ENCODE measurements at places on chromosomes 5 and 9. TPM values are rescaled to one million over a fixed set of nuclear protein-coding genes. Genes with fewer than 3 reads are reported as not detected.
A peak's percentile ranks its signal among the peaks of the same experiment; 100 is the strongest.

CDKN2B gene
- 1.5 TPM for total RNA-seq

SREK1IP1 gene
- total RNA-seq = 16.7 TPM

- no peak for DNase-seq
- no peak overlapping the region for H3K4me3 ChIP-seq
- no peaks in the 10 kb centered on the region for H3K27me3 ChIP-seq
- no peak overlapping the region for H3K27ac ChIP-seq
- no peaks in the 10 kb centered on the region for H3K4me1 ChIP-seq
Observed at GRCh38 chr9:129102791-129103594, 7.6 kb downstream of the CRAT start.

- DNase-seq = no peak
- H3K4me3 ChIP-seq = no peak overlapping the region
- no peaks in the 10 kb centered on the region for H3K27me3 ChIP-seq
Observed at GRCh38 chr5:158877706-158878105, 222.0 kb downstream of the EBF1 start.

SLF1 gene
- total RNA-seq = 11.2 TPM

- no peaks in the 10 kb centered on the region for H3K36me3 ChIP-seq
- no peak overlapping the region for H3K27ac ChIP-seq
- H3K27me3 ChIP-seq = no peaks in the 10 kb centered on the region
- DNase-seq = no peak
Observed at GRCh38 chr9:6997330-6997729, 239.6 kb downstream of the KDM4C start.

- no peak for DNase-seq
- H3K27ac ChIP-seq = no peak overlapping the region
- H3K27me3 ChIP-seq = no peaks in the 10 kb centered on the region
- no peaks in the 10 kb centered on the region for H3K4me1 ChIP-seq
- H3K36me3 ChIP-seq = no peaks in the 10 kb centered on the region
- H3K4me3 ChIP-seq = no peak overlapping the region
Observed at GRCh38 chr5:96316017-96316416, 117.0 kb downstream of the PCSK1 start.

DNA sequence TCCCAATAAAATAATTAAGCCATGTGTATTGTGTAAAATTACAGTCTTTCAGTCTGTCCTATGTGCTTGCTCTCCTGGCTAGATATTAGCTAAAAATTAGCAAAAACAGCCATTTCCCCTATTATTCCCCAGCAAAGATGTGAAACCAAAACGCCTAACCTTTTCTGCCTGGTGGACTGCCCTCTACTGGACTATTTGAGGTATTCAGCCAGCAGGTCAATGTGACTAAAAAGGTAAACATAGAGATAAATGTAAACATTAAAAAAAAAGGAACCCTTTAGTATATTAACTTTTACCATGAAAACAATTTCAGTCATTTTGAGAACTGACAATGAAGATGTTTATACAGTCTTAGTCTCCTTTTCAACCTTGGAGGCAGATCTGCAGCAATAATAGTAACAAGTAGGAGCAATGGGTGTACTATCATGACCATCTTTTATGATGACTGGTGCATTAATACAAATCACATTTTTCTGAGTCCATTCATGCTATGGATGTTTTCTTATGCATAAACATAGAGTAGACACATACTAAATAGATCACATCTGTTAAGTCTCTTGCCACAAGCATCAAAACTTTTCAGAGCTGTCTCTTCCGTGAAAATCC is 10.1 kb downstream of the ATG12 start:
- H3K27me3 ChIP-seq = no peaks in the 10 kb centered on the region
- no peak overlapping the region for H3K4me3 ChIP-seq
- H3K4me1 ChIP-seq = no peaks in the 10 kb centered on the region

IFNA2 gene
- not detected for total RNA-seq

DNA sequence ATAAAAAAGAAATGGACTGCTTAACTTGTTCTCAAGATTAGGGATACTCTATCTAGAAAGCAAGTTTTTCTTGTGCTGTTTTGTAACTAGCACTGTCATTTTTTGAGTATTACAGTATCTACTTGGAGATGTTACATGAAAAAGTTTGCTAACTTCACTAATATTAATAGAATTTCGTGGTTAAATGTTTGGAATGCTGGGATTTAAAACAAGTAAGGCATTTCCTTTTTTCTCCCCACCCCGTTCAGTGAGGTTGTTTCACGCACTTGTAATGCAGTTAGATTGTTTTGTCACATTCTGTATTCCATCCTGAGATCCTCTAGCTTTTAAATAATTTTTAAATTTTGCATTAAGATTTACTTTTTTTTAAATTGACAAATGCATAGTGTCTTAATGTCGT is 20.0 kb upstream of the TEK start:
- H3K4me3 ChIP-seq = no peak overlapping the region
- no peak for DNase-seq
- H3K27ac ChIP-seq = no peak overlapping the region
- no peaks in the 10 kb centered on the region for H3K36me3 ChIP-seq

LTC4S gene
- 42.6 TPM for total RNA-seq

GOLGA1 gene
- 26.8 TPM for total RNA-seq

DNA sequence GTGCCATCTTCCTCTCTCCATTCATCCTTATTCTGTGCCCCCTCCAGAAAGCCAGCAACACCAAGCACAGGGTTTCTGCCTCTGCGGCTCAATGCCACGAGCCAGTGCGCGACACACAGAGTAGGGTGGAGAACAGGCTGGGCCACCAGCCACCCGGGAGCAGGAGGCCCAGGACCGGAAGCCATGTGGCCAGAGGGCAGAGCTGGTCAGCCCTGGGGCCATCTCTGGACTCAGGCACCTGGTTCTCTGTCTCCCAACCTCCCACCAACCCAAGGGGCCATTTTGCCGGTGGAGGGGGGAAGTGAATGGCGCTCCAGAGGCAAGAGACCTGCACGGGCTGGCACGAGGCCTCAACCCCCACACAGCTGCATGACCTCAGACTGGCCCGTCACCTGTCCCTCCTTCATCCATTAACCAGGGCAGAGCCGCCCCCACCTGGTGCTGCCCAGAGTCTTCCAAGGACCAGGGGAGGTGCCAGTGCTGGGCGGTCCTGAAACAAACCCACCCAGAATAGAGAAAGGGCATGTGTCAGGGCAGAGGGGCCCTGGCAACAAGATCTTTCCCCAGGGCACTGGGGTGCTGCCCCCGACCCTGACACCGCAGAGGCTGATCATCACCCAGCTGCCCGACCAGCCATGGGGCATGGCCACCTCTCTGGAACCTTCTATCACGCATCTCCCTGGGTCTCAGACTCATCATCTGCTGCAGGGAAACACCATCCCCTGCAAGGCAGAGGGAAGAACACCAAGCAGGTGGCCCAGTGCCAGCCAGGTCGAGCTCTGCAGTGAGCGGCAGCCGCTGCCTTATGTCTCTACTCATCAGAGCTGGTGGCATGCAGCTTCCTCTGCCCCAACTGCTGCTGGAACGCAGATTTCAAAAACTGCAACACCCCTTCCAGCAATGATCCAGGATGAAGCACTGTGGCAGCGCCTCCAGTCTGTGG is 11.9 kb downstream of the VAV2 start:
- H3K27ac ChIP-seq = no peak overlapping the region
- no peak overlapping the region for H3K4me3 ChIP-seq
- H3K4me1 ChIP-seq = peaks cover 11% of the 10 kb centered on the region
- H3K27me3 ChIP-seq = no peaks in the 10 kb centered on the region
- DNase-seq = peak; percentile 30

DMRT3 gene
- not detected for total RNA-seq

- no peaks in the 10 kb centered on the region for H3K4me1 ChIP-seq
- no peaks in the 10 kb centered on the region for H3K36me3 ChIP-seq
- H3K27me3 ChIP-seq = no peaks in the 10 kb centered on the region
- no peak overlapping the region for H3K4me3 ChIP-seq
- H3K27ac ChIP-seq = no peak overlapping the region
Observed at GRCh38 chr9:107948086-107948485, 458.5 kb upstream of the KLF4 start.

GRCh38 chr5:33761139-33761538 is 130.7 kb downstream of the ADAMTS12 start:
- no peaks in the 10 kb centered on the region for H3K4me1 ChIP-seq
- no peaks in the 10 kb centered on the region for H3K36me3 ChIP-seq
- no peak for DNase-seq
- H3K4me3 ChIP-seq = no peak overlapping the region
- H3K27ac ChIP-seq = no peak overlapping the region

DNA sequence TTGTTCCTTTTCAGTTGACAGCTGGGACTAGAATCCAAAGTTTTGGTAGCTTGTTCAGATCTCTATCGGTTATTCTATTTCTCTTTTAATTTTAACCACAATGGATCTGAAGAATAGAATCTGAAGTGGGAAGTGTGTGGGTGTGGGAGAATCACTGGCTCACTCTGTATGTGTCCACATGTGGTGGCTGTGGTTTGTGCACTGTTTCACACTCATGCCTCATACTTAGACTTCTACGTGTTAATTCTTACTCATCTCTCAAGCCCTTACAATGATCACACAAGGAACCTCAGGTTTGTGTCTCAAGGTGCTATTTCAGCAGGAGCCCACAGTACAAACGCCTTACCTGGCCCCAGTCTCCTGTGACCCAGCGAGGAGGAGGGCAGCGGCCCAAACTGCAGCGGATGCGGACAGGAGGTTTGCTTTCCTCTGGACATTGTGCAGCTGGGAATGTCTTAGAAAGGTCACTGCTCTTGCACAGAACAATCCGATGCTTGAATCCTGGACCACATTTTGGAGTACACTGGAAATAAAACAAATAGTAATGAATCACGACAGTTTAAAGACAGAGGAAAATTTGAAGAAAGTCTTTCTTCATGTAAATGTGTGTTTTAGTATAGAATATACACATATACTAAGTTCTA is 309.1 kb downstream of the ADAMTS6 start:
- H3K27me3 ChIP-seq = no peaks in the 10 kb centered on the region
- H3K27ac ChIP-seq = no peak overlapping the region
- H3K4me1 ChIP-seq = no peaks in the 10 kb centered on the region
- H3K4me3 ChIP-seq = no peak overlapping the region
- DNase-seq = no peak
- no peaks in the 10 kb centered on the region for H3K36me3 ChIP-seq

GRCh38 chr5:151094030-151094851 is 13.4 kb upstream of the TNIP1 start:
- no peaks in the 10 kb centered on the region for H3K36me3 ChIP-seq
- no peak for DNase-seq
- no peaks in the 10 kb centered on the region for H3K27me3 ChIP-seq
- H3K4me1 ChIP-seq = peaks cover 20% of the 10 kb centered on the region
- H3K4me3 ChIP-seq = no peak overlapping the region
- H3K27ac ChIP-seq = no peak overlapping the region

All from ovary (tissue), 10 donors.